DMS 273 treated with DMSO at 0.1 percent for 48 hours (cell line): ENCODE measurements at places on chromosomes 2 and 18.

DNA sequence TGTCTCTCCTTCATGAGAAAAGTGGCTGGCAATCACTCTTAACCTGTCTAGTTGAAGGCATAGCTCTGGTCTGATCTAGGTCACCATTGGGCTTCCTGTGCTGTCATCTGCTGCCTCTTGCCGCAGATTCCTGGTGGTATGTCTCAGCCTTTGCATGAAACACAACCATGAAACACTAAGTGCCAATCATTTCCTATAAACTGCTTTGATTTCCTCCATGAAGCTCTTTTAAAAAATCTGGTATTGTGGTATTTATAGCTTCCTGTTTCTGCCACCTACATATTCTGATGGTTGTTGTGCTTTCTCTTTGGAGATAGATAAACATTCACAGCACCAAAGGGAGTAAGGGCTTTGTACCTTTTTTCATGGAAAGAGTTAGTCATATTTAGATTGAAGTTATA lies 120.0 kb upstream of the EPC2 start:
- no peak for DNase-seq

GRCh38 chr2:170030040-170030439 lies 147.9 kb upstream of the MYO3B start:
- no peak for DNase-seq

- DNase-seq: no peak
Observed at GRCh38 chr2:126378176-126378575, 277.8 kb upstream of the GYPC start.

DNA sequence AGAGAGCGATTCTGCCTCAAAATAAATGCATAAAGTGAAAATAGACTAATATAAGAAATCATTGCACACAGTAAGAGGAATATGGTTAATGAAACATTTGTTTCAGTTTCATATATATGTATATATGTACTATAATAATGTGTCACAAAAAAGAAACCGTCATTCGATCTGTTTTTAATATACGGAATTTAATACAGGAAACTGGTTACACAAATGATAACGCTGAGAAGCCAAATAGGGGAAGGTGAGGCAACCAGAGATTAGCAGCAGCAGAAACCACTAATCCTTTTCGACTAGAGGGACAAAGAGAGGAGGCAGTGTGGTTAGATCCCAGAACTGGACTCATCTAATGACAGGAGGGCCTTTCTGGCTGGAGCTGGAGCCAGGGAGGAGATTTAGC lies 64.2 kb upstream of the GREB1L start:
- DNase-seq: no peak

DNA sequence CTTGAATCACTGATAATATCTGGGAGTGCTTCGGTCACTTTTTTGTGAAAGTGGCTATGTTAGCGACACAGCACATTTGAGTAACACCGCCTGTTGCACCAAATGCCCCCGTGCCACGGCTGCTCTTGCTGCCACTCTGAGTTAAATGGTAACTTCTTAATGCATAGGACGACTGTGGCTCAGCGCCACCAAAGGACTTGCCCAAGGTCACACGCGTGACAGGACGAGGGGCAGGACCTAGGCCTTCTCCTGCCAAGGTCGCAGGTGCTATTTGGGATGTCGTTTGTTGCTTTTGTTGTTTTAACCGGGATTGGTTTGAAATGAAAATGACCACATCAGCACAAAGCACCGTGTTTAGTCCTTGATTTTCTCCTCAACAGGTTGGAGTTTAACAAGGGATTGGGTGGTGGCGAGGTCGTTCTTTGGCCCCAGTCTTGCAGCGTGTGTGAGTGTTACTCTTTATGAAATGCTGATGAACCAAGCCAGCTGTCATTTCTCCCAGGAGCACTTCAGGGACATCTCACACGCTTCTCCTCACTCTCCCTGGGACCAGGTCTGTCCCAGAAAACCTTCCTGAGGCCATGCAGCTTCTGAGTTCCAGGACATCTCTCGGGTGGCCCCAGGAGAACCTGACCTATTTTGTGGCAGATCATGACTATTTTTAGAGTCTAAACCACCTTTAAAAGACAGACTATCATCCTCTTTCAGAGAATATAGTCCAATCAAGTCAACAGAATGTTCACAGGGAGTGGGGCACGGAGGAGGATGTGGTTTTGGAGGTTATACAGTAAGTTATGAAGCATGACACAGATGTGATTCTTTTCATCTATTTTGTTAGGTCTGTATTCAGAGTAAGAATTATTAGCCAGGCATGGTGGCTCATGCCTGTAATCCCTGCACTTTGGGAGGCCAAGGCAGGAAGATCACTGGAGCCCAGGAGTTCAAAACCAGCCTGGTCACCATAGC lies 49.9 kb downstream of the MTCL1 start:
- no peak for DNase-seq

- no peak for DNase-seq
Observed at GRCh38 chr18:68699043-68699442, 15.9 kb downstream of the TMX3 start.

DNA sequence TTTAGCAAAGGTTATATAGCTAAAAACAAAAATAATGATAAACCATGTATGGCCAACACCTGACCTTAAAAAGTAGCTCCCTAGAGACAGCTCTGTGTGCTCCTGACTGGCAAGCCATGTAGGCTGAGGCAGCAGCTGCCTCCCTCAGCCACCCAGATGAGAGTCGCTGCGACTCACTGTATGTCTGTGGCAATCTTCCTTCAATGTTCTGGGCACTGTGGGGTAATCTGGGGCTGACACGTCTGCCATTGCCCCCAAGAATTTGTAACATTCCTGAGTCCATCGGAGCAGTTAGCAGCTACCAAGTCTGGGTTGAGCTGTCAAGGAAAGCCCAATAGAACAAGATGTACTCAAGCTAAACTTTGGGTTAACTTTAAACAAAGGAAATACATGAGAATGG lies 106.4 kb upstream of the DAPL1 start:
- DNase-seq: no peak

- no peak for DNase-seq
Observed at GRCh38 chr2:239467956-239468490, 67.2 kb upstream of the HDAC4 start.

- DNase-seq: no peak
Observed at GRCh38 chr2:120677696-120678247, 57.9 kb upstream of the GLI2 start.

DNA sequence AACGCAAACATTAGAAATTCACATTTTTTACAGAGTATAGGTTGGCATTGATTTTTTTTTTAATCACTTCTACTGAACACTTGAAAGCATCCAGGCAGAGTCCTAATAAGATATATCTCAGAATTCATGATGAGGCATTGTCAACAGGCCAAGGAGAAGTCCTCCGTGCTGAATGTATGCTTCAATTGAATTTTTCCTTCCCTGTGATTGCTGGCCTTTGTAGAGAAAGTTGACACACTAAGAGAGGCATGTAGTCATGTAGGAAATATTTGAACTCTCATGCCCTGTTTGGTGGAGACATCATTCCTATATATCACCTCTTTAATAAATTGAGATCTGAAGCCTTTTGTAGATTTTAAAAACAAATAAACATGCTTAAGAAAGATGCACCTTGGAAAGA lies 844.9 kb downstream of the CPS1 start:
- no peak for DNase-seq

- no peak for DNase-seq
Observed at GRCh38 chr18:50830544-50830943, 10.7 kb upstream of the MRO start.

DNA sequence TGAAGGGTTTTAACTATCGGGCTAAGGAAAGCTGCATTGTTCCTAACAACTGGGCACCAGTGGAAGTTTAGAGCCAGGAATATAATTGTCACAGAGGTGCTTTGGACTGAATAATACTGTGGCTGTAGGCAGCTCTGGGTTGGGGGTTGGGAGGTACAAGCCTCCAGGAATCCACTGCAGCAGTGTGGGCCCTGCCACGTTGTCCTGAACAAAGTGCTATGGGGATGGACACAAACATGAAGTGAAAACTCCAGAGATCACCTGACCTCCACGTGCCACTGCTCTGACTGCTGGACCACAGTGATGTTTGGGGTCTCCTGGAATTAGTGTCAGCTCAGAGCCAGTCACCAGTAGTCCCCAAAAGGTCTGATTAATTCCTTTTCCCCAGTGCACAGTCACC lies 110.9 kb downstream of the BCL2 start:
- no peak for DNase-seq

DNA sequence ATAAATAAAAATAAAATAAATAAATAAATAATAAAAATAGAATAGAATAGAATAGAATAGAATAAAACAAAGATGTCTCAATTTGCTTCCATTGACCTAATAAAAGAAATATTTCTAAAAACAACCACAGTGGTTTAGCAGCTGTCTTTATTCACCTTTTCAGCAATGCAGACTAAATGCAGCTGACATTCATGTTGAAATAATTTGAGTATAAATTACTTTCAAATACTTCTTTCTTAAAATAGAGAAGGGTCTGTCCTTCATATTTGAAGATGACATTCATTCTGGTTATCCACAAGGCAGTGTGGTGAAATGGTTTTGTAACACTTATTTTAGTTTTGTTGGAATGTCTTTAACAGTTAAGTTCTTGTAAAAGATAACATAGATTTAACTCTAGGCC lies 469.4 kb downstream of the IRS1 start:
- DNase-seq: no peak

DNA sequence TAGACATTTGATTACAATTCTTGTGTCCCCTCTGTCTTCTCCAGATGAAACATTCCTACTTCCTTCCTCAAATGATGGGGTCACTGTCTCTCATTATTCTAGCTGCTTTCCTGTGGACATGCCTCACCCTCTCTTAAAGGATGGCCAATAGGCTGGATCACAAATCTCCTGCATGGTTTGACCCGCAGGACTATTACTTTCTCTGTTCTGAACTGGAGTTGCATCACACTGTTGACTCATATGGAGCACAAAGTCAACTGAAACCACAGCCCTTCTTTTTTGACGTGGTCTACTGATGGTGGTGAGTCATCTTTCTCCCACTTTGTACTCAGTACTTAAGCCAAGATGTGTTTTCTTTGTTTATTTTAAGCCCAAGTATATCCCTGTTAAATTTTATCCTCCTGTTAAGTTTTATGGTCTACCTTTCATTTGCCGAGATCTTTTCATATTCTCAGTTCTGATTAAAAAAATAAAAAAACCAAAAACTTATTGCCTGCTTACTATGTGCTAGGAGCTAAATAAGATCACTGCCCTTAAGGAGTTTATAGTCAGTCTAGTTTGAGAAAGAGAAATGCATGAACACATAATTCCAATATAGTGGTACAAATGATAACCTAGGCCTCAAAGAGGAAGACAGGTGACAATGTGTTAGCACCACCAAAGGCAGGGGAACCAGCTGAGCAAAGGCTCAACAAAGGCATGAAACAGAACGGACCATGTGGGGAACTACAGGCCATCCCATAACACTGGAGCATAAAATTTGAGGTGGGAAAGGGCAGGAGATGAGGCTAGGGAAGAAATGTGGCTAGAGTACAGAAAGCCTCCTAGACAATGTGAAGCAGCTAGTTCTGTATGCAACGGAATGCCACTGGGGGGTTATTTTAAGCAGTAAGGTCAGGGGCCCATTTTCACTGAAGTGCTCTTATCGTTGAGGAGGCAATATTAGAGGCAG lies 67.6 kb upstream of the ZFP36L2 start:
- DNase-seq: no peak

GRCh38 chr2:54716375-54716774 lies 7.1 kb upstream of the EML6 start:
- DNase-seq: no peak

GRCh38 chr2:231336700-231337099 lies 58.8 kb upstream of the B3GNT7 start:
- no peak for DNase-seq

- no peak for DNase-seq
Observed at GRCh38 chr2:236217926-236218325, 46.3 kb downstream of the ASB18 start.

DNA sequence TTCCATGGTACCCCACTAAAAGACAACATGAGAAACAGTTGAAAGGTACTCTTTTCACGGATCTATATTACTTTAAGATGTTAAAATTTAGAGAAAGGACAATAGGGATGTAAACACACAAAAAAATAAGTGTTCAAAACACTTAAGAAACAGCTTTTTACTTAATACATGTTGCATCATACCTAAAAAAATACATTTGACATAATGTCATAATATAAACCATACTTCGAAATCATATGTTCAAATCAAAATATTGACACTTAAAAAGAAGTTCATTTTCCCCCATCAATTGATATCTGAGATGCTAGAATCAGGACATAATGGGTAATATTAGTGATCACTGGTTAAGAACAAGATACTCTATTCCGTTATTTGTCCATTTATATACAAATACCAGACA lies 124.9 kb downstream of the GRB14 start:
- DNase-seq: no peak

- DNase-seq: peak; percentile 12
Observed at GRCh38 chr2:30115141-30115980, 31.4 kb upstream of the YPEL5 start.

DNA sequence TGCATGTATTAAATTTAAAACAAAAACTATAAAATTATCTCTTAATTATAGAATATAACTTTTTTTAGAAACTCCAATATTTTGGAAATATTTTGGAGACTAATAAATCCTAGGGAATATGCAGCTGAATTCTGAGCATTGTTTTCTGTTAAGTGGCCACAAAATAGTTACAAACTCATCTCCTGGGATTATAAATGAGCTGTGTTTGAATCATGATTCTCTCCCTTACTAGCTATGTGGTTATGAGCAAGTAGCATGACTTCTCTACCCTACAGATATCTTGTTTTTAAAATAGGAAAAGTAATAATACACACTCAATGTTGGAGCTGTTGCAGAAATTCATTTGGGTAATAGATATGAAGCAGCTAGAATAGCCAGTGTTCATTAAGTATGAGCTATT lies 137.9 kb upstream of the ITGA4 start:
- DNase-seq: no peak

GRCh38 chr2:56709181-56709580 lies 525.4 kb downstream of the CCDC85A start:
- DNase-seq: no peak

- DNase-seq: no peak
Observed at GRCh38 chr2:30949435-30949834, 142.2 kb upstream of the CAPN13 start.

DNA sequence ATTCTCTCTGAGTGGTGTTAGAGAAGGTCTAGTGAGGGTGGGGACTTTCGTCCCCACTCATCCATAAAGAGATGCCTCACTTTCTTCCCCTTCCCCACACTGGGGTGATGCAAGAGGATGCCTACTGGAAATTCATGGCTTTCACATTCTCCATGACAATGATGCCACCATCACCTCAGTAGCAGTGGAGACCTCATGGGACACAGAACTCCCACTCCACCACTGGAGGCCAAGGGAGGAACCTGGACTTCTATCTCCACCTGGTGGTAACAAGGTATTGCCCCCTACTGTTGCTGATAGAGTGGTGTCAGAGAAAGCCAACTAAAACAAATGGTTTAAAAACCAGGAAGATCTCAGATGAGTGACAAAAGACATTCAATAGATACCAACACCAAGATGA lies 110.9 kb downstream of the INHBB start:
- no peak for DNase-seq

- DNase-seq: no peak
Observed at GRCh38 chr18:23012249-23012648, 79.1 kb downstream of the RBBP8 start.

GRCh38 chr2:31109633-31110192 lies 28.5 kb downstream of the GALNT14 start:
- no peak for DNase-seq
